RWPE1 (cell line): ENCODE measurements at places on chromosomes 11 and 22.

DNA sequence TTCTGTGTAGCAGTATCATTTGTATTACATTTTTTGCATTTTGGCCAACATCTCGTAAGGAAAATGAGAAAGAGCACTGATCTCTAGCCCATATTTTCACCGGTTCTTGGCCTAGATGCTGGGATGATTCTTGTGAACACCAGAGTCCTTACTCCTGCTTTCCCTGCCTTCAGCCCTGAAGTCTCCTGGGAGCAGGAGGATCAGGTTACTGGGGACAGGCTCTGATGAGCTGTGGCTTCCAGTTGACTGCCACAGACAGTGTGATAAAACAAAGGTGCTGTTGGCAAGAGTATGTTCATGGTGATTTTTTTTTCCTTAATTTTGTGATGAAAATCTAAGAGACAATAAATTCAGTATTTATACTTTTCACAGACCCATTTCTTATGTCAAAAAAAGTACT, 34.2 kb upstream of the ADSL start:
- DNase-seq, result no peak

- DNase-seq, result no peak
These were observed 10.1 kb upstream of the NAALAD2 start for GRCh38 chr11:90124371-90124770.

GRCh38 chr11:68340003-68340767, 27.8 kb downstream of the LRP5 start:
- no peak for DNase-seq

DNA sequence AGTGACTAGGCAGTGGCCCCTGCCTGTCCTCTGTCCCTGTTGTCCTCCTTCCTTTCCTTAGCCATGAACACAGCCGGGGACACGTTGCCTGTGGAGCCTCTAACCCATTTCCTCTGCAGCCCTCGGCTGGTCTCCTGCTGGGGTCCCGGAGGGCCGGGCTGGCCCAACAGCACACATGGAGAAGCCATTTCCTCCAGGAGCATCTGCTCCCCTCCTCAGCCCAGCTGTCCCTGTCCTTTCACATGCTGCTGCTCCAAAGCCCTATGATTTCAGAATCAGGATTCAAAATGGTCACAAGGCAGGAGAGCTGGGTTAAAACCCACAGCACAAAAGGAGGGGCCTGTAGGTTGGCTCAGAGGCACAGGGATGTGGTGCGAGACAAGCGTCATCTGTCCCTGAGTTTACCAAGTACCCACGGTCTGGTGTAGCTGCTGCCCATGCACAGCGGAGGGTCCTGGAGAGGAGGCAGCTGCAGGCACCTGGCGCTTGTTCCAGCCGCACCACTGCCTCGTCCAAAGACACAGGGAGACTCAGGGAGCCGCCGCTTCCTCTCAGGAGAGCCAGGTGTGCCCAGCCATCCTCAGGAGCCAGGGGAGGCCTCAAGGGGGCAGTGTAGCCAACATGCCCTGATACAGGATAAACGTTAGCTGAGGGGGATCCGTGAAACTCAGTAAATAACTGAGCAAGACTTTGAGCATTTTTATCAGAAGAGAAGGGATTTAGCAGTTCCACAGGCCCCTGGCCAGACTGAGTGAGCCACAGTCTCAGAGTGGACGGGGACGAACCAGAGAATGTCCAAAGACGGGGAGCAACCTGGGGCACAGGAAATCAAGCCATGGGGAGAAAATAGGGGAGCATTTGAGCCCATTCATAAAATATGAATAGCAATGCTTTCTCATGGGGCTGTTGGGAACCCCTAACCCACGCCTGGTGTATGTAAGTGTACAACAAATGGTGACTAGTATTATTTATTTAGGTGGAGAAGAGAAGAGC, 3.9 kb upstream of the VSIG10L2 start:
- peak; percentile 50 for DNase-seq

DNA sequence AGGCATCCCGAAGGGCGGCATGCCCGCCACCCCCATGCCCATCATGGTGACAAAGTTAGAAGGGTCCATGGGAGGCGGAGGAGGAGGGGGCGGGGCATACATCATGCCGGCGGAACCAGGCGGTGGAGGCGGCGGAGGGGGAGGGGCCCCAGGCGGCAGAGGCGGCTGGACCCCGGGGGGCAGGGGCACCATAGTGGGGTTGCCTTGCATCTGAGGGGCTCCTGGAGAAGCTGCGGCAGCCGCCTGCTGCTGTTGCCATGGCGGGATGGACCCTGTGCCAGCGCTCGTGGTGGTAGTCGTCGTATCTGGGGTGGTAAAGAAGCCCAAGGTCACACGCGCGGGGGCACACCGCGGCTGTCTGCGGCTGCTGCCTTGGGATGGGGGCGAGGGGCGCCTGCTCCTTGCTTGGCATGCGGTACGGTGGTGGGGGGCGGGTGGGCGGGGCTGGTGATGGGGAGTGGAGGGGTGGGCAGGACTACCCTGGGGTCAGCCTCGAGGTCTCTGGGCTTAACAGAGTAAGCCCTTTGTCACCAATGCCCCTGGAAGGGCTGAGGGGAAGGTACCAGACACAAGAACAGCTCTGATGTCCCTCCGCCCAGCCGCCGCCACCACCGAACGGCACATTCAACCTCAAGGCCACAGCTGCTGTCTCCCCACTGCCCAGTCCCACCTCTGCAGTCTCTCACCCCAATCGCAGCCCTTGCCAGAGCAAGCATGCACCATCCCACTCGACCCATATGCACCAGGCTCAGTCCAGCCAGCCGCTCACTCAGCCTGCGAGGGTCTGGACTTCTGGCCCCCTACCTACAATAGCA, 6.3 kb upstream of the PYGM start:
- no peak for DNase-seq

DNA sequence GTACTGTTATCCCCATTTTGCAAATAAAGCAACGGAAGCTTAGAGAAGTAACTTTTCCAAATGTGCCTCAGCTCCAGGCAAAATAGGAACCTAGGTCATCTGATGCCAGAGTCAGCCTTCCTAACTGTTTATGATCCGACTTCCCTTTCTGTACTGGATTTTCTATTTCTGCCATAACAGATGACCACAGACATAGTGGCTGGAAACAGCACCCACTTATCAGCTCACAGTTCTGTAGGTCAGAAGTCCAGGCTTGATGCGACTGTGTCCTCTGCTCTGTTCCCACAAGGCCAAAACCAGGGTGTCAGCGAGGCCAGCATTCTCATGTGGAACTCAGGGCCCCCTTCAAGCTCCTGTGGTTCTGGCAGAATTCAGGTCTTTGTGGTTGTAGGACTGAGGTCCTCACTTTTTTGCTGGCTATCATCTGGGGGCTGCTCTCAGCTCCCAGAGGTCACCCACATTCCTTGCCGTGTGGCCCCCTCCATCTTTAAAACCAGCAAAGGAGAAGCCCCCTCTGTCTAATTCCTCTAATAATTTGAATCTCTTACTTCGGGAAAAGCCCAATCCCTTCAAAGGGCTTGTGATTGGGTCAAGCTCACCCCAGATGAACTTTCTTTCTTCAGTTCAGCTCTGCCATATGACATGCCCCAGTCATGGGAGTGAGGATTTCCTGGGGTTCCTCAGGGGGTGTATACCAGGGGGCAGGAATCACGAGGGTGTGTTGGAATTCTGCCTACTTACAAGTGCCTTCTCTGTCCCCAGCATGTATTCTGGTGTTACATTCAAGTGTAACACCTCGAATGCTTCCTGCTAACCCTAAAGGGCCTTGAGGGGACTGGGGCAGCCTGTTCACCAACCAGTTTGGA, 15.3 kb downstream of the KCNJ5 start:
- DNase-seq, result no peak

GRCh38 chr11:82004537-82005213, 729.0 kb downstream of the FAM181B start:
- DNase-seq, result no peak

GRCh38 chr22:39327995-39328754, 8.8 kb upstream of the RPL3 start:
- DNase-seq, result no peak

GRCh38 chr11:113942256-113942655, 32.7 kb upstream of the HTR3A start:
- DNase-seq, result no peak

DNA sequence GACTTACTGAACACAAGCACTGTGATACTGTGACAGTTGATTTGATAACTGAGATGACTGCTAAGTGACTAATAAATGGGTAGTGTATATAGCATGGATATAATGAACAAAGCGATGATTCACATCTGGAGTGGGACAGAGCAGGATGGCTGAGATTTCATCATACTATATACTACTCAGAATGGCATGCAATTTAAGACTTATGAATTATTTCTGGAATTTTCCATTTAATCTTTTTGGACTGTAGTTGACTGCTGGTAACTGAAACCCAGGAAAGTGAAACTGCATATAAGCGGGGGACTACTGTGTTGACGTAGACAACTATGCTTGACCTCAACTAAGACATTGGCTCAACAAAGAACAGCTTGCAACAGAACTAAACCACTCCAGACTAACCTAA, 20.0 kb upstream of the NUCB2 start:
- DNase-seq, result peak; percentile 81

DNA sequence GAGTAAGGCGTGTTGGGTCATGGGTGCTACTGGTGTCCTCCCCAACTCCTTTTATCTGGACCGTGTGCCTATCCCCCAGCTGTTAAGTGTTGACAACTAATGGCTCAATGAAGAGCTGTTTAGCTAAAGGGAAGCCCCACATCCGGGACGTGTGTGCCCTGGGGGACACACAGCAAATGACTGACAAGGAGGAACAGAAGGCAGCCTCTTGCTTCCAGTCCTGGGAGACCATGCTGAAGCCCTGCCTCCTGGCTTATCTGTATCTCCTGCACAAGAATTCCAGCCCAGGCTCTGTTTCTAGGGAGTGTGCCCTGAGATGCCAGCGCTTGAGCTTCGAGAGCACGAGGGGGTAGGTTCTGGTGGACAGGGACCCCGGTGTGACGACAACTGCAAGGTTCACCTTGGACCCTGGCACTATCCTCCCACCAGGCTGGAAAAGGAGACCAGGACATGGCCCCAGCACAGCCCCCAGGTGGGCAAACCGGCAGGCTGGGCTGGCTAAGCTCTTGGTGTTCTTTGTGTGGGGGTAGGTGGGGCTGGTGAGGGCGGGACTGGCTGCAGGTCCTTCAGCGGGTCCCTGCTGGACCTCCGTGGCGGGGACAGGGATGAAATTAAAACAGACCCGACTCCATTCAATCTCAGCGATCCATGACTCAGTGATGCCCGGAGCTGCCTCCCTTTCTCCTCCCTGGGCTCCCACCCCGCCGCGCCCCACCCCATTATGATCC, 21.0 kb downstream of the ASCL2 start:
- DNase-seq, result no peak

DNA sequence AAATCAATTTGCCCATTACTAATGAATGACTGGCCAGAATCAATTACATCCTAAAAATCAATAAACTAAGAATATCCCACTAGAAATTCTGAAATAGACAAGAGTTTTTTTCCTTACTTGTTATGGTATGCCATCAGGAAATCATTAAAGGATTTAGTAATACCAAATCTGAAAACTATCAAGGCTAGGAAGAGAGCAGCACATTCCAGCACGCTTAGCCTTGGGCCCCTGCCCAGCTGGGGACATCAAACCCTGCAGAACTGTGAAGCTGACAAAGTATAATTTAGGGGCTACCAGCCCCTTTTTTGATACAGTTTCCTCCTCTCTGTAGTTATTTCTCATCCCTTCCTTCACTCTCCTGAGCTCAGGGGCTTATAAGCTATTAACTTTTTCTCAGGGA, 247.8 kb upstream of the ZC3H12C start:
- DNase-seq, result no peak

DNA sequence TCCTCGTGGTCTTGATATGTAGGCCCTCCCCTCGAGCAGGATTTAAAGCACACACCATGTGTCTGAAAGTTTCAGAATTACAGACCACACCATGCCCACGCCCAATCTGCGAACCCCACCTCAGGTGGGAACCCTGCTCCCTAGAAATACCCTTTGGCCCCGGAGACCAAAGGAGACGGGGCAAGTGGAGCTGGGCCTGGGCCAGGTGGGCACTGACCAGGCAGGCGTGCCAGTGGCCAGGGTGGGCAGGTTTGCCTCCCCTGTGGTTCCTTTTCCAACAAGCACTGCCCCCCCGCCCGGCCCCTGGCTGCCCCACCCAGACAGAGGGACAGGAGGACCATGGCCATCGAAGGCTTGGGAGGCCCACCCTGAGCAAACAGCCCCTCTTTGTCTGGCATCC, 400.4 kb downstream of the TBC1D22A start:
- DNase-seq, result no peak

DNA sequence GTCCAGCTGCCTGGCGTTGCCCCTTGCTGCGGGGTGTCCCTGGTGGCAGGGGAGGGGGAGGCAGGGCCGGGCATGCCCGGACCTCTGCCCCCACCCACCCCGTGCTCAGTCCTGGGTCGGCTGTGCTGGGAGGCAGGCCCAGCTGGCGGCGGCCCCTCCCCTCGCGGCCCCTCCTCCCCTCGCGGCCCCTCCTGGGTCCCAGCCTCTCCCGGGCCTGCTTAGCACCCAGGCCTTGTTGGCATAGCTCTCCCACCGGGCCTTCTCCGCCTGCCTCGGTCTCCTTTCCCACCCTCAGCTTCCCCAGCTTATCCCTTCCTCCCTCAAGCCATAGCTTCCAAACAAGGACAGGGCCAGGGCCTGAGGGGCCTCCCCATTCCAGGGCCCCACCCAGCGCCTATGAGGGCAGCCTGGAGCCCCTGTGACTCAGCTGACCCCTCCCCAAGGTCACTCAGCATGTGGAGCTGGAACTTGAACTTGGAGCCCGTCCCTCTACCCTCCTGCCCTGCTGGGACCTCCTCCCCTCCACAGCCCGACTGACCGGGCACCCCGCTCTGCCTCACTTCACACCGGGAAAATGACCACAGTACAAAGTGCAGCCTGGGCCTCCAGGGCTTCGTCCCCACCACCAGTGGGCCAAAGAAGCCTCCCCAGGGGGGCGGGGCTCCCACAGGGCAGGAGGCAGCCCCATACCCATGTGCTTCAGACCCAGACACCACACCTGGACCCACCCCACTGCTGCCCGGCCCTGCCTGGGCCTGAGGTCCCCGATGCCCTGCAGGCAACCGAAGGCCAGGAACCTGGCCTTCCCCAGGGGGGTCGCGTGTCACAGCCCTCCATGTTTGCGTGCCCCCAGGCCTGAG, 1.2 kb downstream of the EPS8L2 start:
- DNase-seq, result no peak

DNA sequence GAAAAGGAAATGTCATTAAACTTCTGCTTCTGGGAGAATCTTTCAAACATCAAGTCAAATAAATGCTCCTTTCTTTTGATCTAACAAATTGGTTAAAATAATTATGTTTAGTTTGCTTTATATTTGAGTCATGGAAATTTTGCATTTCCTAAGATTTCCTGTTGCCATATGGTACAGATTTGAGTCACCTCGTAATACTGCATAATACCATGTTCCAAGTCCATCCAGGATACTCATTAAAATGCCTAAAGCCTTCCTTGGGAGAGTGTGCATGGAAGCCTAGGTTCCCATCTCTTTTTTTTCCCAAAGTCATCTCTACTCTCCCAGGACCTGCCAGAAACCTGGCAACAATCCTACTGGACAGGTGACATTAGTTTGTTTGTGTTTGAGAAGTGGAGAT, 4.2 kb downstream of the OR9I1 start:
- DNase-seq, result no peak
